Retina (tissue), 1 donor: ENCODE measurements at places on chromosomes 12 and 14.
A peak's percentile ranks its signal among the peaks of the same experiment; 100 is the strongest.

DNA sequence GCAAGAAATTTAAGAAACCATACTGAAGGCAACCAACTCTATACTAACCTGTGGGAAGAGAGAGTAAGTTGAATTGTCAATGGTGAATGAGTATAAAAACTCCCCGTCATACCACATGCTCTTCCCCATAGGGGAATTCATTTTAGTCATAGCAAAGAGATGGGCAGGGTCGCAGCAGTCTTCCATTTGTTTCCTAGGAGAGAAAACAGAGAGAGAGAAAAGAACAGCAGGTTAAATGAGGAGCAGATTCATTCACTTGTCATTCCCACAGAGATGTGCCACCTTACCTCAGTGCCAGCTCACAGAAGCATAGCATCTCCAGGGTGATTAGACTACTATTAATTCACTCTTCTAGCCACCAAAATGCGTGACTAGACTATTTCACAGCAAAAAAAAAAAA is 47.4 kb downstream of the ST8SIA1 start:
- no peak for DNase-seq

- no peak for DNase-seq
Measured at GRCh38 chr14:56211084-56211483, 92.9 kb downstream of the PELI2 start.

DNA sequence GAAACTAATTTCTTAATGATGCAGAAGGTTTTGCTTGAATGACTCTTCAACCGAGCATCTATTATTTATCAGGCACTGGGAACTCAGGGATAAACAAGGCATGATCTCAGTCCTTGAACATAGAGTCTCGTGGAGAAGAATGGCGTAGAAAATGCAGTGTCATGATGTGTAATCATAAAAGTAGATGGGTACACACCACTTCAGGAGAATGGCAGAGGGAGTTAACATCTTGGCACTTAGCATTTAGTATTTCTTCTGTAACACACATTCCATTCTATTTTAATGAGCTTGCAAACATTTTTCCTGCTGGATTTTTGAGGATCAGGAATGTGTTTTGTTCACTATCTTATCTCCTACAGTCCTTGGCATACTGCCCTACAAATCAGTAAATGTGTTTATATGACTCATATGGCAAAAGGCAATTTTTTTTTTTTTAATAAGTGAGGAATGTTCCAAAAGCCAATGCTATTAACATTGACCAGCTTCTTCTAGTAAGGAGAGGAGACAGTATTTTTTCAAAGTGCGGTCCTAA is 3.8 kb downstream of the TXNRD1 start:
- no peak for DNase-seq

- no peak for DNase-seq
Measured at GRCh38 chr12:56676851-56677580, 11.1 kb downstream of the PTGES3 start.

DNA sequence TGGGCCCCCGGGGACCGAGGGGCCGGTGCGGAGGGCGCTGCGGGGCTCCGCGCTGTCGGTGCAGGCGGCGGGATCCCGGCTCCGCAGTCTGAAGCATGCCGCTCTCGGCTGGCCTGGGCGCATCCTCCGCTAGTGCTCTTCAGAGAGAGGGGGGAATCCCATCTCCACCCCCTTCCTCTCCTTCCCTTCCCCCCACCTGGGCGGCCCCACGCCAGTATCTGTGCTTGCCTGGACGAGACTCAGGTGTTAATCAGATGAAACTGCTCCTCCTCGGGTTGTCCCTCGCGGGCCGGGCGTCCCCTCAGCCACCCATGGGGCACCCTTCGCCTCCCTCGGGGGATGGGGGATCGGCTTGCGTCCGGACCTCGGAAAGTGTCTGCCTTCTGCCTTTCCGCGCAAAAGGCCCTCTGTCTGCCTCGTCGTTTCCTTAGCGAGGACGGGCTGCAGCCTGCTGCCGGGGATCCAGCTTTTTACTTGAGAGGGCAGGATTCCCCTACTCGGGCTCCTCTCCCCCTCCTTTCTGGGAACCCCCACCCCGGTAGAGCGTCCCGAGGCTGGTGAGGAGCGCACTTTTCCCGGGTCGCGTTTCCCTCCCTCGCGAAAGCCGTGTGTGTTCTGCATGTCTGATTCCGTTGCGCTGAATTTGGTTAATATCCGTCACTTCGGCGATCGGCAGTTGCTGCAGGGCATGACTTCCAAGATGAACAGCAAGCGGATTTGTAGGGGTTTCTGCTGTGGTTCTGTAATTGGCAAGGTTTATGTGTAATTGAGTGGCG is 1.1 kb downstream of the GPHN start:
- peak; percentile 84 for DNase-seq

DNA sequence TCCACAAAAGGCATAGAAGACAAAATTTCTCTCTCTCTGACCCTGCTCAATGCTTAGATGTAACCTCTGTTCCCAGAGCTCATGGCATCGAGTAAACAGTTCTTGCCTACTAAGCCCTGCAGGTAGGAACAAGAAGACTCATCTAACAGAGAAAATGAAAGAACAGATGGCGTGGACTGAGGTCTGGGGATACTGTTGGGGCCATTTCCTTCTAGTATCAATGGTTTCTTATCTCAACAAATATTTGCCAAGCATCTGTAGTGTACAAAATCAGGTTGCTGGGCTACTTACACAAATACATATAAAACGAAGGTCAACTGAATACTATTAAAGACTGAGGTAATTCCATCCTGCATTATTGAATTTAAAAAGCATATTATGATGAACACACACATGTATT is 93.3 kb downstream of the RIMBP2 start:
- DNase-seq = no peak

- no peak for DNase-seq
Measured at GRCh38 chr12:90630006-90630405, 325.0 kb downstream of the CCER1 start.

GRCh38 chr14:50955373-50956043 is 11.2 kb upstream of the PYGL start:
- DNase-seq = peak; percentile 43

DNA sequence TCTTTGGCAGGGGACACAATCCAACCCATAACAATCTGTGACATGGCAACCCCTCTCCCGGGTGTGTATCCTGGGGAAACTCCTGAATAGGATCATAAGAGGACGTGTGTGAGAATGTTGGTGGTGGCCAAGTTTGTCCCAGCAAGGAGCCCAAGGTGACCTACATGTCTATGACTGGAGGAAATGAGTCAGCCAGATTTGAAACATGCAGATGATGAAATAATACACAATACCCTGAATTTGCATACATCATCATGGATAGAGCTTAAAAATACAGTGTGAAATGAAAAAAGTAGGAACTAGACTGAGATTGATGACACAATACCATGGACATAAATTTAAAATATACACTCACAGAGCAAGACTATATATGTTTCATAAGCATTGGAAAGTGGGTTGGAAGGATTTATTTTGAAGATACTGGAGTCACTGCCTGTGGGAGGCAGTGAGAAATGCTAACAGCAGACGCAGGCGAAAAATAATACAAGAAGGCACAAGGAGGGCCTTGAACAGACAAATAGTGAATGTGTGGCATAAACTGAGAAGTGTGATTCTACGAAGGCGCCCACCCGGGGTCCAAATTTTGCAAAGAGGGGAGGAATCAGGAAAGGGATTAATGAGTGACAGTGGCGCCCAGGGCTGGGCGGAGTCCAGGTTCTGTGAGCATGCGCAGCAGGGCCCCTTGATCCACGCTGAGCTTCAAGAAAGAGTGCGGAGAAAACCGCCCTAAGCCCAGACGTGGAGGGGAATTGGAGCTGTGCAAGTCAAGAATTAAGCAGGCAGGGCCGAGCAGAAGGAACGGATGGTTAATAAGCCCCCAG is 7.0 kb upstream of the MAP1LC3B2 start:
- DNase-seq = no peak

GRCh38 chr14:60670989-60671388 is 21.7 kb upstream of the SIX1 start:
- no peak for DNase-seq

DNA sequence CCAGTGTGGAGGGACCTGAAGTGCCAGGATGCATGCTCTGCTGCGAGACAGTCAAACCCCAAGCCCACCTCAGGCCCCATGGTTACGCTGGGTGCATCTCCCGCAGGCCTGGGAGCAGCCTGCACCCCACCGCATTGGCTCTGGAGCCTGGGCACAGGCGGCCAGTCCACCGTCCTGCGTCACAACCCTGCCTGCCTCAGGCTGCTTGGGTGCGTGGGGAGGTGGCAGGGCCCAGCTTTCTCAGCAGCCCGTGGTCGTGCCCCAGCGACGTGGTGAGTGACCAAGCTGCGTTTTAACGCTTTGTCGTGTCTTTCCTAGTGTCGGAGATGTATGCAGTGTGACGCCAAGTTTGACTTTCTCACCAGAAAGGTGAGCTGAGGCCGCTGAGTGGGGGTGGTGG is 10.9 kb downstream of the ZFYVE21 start:
- DNase-seq = no peak

- no peak for DNase-seq
Measured at GRCh38 chr12:46493834-46494181, 121.2 kb upstream of the SLC38A2 start.

- DNase-seq = no peak
Measured at GRCh38 chr12:67773896-67774295, 125.4 kb downstream of the DYRK2 start.

- no peak for DNase-seq
Measured at GRCh38 chr14:90288651-90289355, 32.5 kb downstream of the PSMC1 start.

DNA sequence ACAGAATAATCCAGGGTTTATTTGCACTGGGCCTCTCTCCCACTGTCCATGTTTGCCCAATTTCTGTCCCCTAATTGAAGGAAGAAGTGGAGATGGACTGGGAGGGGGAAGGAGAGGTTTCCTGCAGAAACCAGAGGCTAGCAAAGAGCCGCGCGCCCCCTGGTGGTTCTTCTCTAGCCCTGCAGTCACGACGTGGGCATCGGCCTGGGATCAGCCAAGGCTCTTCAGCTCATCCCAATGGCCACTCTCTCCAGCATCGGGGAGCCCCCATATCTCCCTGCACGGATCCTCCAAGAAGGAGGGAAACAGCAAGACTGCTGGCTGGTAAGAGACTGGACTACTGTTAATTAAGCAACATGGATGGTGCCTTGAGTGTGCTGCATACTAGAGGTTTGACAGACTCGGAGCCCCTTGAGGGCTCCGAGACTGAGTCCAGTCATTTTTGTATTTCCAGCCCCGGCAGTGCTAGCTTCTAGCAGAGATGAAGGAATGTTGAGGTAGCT is 18.7 kb downstream of the ZBTB39 start:
- peak; percentile 89 for DNase-seq

DNA sequence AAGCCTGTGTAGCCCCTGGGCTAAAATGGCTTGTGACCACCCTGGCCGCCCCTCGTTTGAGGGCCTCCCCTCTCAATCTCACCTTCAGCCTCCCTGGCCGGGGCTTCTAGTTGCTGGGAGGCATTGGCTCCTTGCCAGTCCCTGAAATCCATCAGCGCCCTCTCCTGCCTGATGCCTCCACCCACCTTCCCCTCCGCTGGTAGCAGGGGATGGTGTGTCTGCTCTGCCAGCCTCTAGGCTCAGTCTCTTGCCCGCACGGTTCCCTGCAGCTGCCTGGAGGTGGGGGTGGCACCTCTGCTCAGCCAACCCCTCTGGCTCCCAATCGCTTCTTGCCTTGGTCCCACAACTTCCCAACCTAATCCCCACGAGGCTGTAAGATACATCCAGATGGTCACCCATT is 167.9 kb downstream of the PHETA1 start:
- no peak for DNase-seq

GRCh38 chr12:123726244-123726643 is 14.1 kb downstream of the ATP6V0A2 start:
- no peak for DNase-seq
